T-cell (primary cell): ENCODE measurements at places on chromosomes 11 and 22.

DNA sequence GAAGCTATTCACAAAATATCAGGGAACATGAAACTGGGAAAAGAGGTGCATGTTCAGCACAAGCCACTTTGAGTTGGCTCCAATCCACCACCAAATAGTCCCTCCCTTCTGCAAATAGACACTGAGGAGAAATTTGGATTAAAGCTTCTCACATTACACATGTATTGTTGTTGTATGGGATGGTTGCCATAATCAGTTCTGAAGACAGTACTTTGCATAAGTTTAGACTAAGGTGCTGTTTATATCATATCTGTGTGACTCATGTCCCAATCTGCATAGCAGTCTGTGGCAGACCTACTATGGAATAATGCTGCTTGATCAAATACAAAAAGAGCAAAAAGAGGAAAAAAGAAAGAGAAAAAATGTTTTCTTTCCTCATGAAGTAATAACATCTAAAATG, 376.7 kb upstream of the DDI1 start:
- DNase-seq, result no peak

DNA sequence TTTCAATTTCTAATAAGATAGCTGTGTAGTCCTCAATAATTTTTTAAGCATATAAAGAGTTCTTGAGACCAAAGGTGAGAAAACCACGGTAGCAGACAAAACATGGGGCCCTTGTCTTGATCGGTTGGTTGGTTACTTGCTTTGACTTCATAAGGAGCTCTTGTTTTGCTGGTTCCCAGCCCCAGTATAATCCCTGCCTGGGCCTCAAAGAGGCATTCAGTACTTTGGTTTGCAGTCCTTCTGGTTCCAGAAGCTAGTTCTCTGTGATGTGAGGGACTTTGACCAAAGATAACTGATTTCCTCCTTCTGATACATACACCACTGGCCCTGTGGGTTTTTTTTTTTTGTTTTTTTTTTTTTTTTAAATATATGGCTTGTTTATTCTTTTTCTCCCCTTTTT, 17.1 kb downstream of the MARK2 start:
- DNase-seq, result no peak

GRCh38 chr11:78504181-78504580, 70.5 kb downstream of the NARS2 start:
- DNase-seq, result no peak

GRCh38 chr22:30864441-30865420, 103.8 kb downstream of the MORC2 start:
- no peak for DNase-seq

GRCh38 chr11:120141113-120141767, 3.3 kb upstream of the TRIM29 start:
- no peak for DNase-seq

GRCh38 chr11:96322775-96323641, 20.0 kb downstream of the MAML2 start:
- DNase-seq, result no peak

GRCh38 chr11:62069986-62070919, 53.6 kb upstream of the INCENP start:
- DNase-seq, result no peak

DNA sequence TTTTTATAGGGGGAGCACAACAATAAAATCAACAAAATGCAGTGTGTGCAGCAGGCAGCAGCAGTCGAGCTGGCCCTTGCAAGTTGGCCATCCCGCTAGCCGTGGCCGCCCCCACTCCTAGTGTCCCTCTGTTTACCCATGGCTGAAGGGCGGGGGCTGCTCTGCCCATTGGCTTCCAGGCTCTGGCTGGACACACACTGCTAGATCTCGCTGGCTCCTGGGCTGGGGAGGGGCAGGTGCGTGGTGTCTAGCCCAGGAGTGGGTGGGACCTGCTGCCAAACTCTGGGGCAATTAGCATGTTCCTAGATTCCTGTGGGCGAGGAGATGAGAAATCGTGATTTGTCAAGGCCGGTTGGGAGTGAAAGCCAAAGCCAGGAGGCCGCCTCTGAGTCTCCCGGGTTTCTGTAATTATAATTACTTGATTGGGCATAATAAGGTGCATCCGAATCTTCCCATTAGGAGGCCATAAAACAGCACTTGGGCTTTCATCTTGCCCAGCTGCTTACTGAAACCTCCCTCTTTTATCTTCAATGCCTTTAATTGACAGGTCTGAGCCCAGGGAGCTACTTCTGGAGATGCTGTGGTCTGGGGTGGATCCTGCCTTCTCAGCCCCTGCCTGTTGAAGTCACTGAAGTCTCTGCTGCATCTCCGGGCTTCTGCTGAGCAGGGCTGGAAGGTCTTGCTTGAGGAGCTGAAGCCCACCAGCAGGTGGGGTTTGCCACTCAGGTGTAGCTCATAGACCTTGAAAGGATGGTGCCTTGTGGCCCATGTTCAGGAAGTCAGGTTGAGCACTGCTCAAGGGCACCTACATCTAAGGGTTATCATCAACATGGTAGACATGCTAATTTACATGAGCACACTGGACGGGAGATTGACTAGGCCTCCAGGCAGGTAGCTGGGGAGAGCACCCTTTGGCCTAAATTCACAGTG, 44.5 kb upstream of the DKK3 start:
- DNase-seq, result no peak

DNA sequence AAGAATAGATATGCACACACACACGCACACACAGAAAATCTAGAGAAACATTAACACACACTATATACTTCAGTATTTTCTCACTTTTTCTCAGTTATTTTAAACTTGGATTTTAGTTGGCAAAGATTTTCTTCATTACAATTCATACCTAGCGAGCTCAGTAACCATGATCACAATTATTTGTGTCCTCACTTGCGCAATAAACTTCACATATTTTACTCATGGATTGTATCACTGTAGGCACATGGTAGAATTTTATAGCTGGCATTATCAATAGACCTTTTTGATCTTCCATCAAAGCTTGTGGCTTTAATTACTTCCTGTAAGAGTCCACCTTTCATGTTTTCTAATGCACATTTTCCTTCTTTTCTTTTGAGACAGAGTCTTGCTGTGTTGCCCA, 4.8 kb upstream of the XKR3 start:
- DNase-seq, result no peak

- DNase-seq, result no peak
Measured at GRCh38 chr11:100930185-100930778, 199.3 kb downstream of the PGR start.

DNA sequence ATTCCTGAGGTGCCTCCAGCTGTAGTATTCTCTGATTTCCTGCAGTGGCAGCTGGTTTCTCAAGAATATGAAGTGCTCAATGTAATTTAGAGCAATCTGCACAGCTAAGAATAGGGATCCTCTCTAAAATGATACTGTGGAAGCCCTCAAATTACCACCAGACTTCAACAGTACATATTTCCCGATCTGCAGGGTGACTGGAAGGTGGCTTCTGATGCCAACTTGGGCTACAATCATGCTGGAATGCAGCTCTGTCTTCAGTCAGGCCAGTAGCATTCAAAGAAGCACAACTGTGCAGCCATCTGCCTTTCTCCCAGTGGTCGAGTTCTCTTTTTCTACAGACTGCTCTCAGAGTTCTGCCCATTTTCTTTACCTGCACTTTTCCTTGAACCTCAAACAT, 55.5 kb upstream of the CD5 start:
- no peak for DNase-seq

DNA sequence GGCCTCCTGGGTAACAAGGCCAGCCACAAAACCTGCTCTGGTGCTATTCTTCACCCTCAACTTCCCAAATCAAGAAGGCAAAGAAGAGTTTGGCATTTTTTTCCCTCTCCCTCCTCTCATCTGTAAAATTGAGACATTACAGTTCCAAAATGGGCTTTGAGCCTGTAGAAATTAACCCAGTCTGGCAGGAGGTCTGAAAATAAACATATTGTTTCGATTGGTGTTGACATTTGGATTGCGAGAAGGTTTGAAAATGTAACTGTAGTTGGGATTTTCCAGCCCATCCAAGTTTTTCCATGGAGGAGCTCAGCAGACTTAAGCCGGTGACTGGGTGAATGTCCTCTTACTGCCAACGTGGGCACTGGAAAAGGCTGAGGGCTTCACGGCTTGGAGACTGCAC, 35.0 kb upstream of the ALX4 start:
- DNase-seq, result no peak

GRCh38 chr11:30585125-30585891, 845 bp downstream of the MPPED2 start:
- no peak for DNase-seq
